ENCODE measurements at places on chromosomes 12 and 14.
A peak's percentile ranks its signal among the peaks of the same experiment; 100 is the strongest.

- no peak for DNase-seq
Measured at GRCh38 chr12:2083008-2083407, 30.2 kb downstream of the CACNA1C start.

GRCh38 chr14:96108061-96108795 is 69.1 kb downstream of the C14orf132 start:
- no peak for DNase-seq

GRCh38 chr12:115320967-115321366 is 637.0 kb upstream of the TBX3 start:
- no peak for DNase-seq

- DNase-seq = no peak
Measured at GRCh38 chr14:36271222-36271621, 49.2 kb downstream of the MBIP start.

DNA sequence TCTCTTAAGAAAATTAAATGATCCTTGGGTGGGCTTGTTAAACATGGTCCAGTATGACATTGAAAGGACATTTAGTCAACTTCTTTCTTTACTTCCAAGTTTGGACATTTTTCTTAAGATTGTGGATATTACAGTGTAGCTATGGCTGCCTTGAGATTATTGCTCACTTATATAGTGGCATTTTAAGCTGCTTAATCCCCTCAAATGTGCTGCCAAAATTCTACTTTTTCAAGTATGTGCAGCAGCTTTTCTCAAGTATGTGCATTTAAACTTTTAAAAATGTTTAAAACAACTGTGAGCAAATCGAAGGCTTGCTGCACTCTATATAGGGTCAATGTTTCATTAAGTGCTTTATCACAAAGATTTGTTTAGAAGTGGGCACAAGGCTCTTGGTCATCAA is 7.4 kb downstream of the TXNRD1 start:
- DNase-seq = no peak

DNA sequence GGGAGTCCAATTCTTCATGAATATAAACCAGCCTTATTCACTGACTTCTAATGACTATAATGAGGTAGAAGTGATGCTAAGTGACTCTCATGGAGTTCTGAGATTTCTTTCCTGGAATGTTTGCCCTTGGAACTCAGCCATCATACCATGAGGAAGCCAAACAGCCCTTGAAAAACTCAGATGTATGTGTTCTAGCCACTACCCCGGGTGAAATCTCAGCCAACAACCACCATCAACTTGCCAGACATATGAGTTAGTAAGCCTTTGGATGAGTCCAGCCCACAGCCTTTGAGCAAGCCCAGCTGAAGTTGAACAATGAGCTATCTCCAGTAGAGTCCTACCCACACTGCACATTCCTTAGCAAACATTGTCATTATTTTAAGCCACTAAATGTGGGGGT is 149.5 kb downstream of the SLC6A15 start:
- DNase-seq = no peak

GRCh38 chr12:87304406-87304805 is 724.8 kb downstream of the C12orf50 start:
- no peak for DNase-seq

DNA sequence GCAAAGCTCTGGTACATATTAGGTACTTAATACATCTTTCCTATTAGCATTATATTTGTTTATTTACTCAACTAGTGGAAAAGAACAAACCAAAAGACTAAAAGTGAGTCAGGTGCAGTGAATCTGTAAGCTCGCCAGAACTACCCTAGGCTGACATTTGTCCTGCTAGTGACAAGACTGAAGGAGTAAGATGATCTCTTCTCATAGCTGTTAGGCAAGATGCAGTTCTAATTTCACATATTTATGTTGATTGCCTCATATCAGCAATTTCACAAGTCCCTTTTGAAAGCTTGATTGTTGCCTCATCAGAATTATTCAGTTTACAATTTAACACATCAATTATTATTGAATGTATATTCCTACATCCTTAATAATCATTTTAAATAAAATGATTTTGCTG is 293.0 kb upstream of the NAV3 start:
- DNase-seq = no peak

DNA sequence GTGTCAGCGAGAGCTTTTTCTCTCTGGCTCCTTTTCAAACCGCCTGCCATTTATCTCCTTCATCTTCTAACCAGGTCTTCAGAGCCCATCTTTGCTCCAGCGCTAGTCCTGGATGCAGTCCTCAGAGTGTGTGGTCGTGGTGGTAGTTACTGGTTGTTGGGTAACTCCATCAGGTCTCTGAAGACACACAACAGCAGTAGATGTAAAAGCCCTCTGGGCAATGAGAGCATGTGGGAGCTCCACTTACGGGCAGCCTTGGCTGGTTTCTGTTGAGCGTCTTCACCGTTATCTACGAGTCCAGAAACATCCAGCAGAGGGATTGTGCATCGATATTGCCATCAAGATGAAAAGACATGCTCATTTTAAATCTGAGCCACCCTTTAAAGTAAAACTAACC is 61.2 kb downstream of the FBXL14 start:
- DNase-seq = no peak

DNA sequence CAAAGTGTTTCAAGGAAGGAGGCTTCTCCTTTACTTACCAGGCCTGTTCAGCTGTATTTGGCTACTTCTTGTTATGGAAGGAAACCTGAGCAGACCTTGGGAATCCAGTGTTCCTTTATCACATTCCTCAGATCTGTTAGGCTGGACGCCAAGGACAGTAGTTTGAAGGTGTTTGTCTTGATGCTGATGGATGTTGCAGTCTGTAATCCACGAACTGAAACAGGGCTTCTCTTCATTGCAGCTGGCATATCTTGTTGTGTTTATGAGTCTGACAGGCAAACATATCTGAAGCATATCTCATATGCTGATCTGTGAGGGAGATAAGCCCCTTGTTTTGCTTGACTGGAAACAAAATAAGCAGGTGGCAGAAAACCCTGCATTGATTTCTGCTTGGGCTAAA is 904.3 kb downstream of the NRXN3 start:
- DNase-seq = no peak

- no peak for DNase-seq
Measured at GRCh38 chr12:5200278-5201087, 156.8 kb downstream of the KCNA5 start.

DNA sequence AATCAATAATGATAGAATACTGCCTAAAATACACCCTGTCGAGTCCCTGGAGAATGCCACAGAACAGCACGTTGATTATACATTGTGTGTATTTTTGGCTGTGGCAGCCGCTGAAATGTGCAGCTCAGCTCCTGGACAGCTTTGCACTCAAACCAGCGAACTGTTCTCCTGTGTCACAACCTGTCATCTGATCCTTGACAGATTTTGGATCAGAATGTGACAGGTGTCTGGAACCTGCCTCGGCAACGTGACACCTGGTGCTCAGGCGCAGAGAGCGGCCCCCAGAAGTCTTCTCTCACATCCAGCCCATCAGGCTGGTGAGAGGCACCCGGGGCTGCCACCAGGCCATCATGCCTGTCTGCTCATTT is 19.3 kb downstream of the MVK start:
- no peak for DNase-seq

- DNase-seq = no peak
Measured at GRCh38 chr12:115598871-115599811, 678.4 kb downstream of the MED13L start.

DNA sequence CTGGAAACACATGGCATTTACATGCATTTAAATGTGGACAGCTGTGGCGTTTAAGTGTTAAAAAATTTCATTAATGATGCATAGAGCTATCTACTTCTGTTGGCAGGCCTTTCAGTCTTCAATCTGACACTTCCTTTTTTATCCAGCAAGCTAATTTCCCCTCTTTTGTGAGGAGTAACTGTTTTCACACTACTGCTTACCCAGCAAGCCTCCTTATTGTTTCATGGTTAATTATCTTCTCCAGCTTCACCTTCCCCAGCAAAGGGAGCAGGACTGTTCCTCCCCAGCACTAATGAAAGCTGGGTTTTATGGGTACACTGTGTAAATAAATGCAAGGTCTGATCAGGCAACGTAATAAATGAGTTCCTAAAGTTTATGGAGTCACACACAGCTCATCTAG is 129.4 kb upstream of the NPAS3 start:
- DNase-seq = no peak

DNA sequence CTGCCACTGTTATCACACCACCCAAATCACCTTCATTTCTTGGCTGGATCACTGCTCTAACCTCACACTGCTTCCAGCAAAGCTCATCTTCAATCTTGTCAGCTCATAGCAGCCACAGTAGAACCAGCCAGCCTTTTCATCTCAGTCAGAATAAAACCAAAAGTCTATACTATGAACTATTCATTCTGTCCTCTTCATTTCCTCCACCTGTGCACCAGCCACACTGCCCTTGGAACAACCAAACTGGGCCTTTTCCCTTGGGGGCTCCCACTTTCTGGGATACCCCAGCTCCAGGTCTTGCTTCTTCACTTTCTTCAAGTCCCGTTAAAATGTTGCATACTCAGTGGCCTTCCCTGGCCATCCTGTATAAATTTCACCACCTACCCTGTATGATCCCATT is 234.4 kb upstream of the DAAM1 start:
- no peak for DNase-seq

DNA sequence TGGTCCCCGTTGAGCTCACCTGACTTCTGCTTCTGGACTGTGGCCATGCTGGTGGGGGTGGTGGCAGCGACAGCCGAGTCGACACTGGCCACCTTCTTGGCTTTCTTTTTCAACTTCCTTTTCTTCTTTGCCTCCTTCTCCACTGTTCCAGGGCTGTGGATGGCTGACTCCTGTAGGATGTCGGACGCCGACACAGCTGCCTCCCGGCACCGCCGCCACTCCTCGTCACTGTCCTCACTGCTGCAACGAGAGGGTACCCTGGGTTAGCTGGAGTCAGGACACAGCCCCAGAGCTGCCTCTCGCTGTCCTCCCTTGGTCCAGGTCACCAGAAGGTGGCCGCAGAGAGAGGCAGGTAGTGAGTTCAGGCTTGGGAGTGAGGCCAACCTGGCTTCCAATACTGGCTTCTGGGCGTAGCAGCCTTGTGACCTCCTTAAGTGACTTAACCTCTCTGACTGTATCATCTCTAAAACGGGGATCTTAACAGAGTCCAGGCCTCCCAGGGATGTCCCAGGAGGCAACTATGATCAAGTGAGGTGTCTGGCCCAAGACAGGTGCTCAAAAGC is 12.0 kb downstream of the C12orf43 start:
- no peak for DNase-seq

- peak; percentile 44 for DNase-seq
Measured at GRCh38 chr12:75457191-75457590, 23.4 kb upstream of the GLIPR1 start.

DNA sequence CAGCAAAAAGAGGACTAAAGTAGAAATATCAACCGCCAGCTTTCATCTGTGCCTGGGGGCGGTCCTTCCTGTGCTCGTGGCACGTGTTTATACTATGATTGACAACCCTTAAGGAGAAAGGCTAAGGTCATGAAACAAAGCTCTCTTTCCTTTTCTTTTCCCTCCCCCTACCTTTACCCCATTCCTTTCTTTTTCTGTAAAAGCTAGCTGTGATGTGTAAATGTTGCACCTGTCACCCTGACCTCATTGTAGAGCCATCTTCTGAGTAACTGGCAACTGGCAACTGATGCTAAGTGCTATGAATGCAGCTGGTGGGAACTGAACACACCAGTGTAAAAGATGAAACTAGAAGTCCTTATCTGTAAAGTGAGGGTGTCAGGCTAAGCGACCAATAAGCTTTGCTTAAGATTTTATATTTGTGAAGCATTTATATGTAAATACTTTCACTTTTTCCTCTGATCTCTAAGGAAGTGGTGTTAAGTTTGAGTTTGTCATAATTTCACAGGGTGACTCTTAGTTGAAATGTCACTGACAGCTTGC is 102.8 kb upstream of the BCAT1 start:
- peak; percentile 74 for DNase-seq

GRCh38 chr12:123269896-123270213 is 1.8 kb downstream of the CDK2AP1 start:
- DNase-seq = no peak

GRCh38 chr12:6316921-6317692 is 6.6 kb downstream of the PLEKHG6 start:
- DNase-seq = no peak

DNA sequence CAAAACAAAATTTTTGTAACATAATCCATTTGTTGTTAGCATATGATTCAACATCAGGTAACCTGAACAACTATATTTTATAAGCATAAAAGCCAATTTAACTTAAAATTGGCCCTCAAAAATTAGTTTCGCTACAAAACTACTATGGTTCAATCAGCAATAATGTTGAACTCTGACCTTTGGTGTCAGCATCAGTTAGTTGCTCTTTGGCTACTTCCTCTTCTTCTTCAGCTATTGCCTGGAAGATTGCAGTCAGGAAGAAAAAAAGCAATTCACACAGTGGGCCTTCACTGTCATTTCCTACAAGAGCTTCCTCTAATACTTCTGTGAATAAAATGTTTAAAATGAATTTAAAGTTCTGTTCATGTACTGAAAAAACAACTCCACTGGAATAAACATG is 78.2 kb upstream of the CFL2 start:
- DNase-seq = no peak

DNA sequence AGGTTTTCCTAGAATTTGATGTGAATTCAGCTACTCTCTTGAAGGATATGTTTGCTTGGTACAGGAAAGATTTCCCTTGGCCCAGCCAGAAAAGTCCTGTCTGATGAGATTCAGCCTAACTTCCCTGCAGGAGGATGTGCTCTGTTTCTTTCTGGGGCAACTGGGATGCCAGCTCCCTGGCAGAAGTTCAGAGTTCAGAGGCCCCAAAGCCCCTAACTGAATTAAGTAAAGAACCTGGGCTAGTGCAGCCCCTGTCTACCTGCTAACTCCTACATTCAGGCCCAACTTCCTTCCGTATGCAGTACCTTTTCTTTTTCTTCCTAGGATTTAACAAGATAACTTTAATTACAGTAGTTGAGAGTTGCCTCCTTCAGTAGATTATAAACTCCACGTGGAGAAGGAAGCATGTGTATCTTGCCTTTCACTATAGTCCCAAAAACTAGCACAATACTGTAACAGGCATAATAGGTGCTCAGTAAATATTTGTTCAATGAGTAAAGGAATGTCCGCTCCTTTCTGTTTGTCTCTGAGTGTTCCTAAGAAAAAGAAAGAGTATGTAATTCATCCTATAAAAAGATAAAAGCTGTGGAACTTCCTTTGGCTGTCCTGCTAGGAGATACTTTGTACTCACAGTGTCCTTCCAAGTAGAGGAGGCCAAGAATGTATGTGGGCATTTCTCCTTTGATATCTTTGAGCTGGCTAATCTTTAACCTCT is 141.0 kb downstream of the SLC8A3 start:
- DNase-seq = no peak

GRCh38 chr12:125092108-125092871 is 27.1 kb downstream of the AACS start:
- DNase-seq = no peak
